ENCODE measurements at places on chromosomes 6 and 20. TPM values are rescaled to one million over a fixed set of nuclear protein-coding genes. Genes with fewer than 3 reads are reported as not detected.
A peak's percentile ranks its signal among the peaks of the same experiment; 100 is the strongest.

GRCh38 chr20:35511814-35512420 is 17.5 kb downstream of the C20orf173 start:
- peak; percentile 46 for DNase-seq

The CAGE1 gene
- polyA plus RNA-seq: not detected

GRCh38 chr20:44154521-44155001 is 32.4 kb downstream of the JPH2 start:
- DNase-seq: no peak

DNA sequence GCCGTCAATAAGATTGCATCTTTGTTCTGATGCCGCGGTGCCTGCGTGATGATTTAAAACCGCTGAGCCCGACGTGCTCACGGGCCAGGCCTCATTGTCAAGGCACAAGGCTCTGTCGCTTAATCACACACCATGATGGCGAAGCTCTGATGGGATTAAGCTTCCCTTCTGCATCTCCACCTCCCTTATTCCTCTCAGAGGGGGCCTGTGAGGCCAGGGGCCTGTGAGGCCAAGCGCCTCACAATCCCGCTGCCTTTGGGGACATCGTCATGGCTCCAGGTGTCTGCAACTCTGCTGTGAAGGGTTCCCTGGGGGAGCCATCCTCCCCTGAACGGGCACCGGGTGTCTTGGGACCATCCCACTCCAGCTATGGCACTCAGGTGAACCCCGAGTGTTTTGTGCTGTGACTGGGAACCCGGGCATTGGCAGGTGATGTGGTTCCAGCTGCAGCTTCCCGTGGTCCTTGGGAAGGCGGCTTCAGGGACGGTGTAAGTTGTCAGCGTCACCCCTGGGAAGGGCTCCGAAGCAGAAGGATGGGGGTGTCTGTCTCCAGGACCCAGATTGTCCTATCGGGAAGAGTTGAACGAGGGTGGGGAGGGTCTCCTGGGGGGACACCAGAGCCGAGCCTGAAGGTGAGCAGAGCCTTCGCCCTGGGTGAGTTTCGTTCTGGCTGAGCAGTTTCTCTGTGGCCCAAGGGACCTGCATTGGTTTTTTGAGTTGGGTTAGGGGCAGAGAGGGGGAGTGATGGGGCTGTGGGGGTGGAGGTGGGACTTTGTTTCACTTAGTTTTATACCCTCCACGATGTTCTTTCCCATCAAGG is 18.0 kb upstream of the BHLHE23 start:
- no peak for DNase-seq

- DNase-seq: no peak
These were observed 16.7 kb downstream of the KCTD20 start for GRCh38 chr6:36459501-36459900.

- DNase-seq: no peak
These were observed 86.6 kb downstream of the THBS2 start for GRCh38 chr6:169166896-169167580.

DNA sequence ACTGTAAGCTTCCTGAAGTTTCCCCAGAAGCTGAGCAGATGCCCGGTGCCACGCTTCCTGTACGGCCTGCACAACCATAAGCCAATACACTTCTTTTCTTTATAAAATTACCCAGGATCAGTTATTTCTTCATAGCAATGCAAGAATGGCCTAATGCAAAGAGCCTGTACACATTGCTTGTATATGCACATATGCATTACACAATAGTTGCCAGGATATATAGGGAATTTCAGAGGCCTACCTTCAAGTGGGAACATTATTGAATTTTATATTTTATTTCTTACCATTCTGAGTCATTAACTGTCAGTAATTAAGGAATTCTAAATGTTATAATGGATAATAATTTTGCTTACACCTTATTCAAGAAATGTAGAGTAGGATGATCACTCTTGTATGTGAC is 60.0 kb upstream of the TXNDC5 start:
- DNase-seq: no peak

GRCh38 chr6:16258709-16259075 is 20.3 kb downstream of the GMPR start:
- DNase-seq: no peak

The PRKN gene
- 3.9 TPM for polyA plus RNA-seq

The SLC18B1 gene
- 20.0 TPM for polyA plus RNA-seq

DNA sequence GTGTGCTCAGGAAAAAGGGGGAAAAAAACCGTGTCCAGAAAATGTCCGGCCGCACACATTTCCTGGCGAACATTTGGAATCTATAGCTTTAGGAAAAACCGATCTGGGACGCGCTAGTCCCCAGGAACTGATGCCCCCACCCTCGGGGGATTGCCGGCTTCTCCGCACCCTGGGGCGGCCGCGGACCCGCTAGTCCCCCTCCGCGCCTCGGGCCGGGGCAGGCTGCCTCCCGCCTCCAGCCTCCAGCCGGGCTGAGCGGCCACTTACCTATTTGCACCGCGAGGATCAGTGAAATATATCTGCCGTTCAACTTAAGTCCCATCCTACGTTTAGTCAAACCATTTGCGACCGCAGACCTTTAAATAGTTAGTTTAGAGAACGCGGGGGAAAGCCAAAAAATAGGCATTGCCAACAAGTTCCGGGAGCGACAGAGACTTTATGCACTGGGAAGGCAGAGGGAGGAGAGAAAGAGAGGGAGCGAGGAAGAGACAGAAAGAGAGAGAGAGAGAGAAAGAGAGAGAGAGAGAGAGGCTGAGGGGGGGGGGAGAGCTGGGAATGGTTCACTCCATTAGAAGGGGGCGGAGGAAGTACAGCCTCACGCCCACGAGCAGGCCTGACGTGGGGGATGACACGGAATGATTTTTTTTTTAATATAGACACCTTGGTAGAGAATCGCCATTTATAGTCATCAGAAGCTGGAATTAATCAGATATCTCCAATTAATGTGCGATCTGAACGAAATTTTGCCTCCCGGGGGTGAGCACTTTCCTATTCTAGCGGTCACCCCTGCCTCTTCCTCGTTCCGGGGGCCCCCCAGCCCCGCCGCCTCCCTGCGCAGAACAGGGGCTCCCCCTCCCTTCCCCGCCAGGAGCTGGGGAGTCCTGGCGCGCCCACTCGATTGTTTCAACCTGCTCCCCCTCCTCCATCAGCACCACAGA is at the start of gene NRN1:
NRN1 (minus strand) TSS at position 498 of the 938 bp plus-strand sequence; CDS start at position 322, 176 bp downstream.
- no peak for DNase-seq

All from hepatocyte (in vitro differentiated cells).